ENCODE measurements at places on chromosomes 5 and 9.

GRCh38 chr9:127518091-127518856 is 67.0 kb downstream of the LRSAM1 start:
- no peak for DNase-seq

- DNase-seq = no peak
Measured at GRCh38 chr5:113226116-113226736, 208.6 kb downstream of the TSSK1B start.

DNA sequence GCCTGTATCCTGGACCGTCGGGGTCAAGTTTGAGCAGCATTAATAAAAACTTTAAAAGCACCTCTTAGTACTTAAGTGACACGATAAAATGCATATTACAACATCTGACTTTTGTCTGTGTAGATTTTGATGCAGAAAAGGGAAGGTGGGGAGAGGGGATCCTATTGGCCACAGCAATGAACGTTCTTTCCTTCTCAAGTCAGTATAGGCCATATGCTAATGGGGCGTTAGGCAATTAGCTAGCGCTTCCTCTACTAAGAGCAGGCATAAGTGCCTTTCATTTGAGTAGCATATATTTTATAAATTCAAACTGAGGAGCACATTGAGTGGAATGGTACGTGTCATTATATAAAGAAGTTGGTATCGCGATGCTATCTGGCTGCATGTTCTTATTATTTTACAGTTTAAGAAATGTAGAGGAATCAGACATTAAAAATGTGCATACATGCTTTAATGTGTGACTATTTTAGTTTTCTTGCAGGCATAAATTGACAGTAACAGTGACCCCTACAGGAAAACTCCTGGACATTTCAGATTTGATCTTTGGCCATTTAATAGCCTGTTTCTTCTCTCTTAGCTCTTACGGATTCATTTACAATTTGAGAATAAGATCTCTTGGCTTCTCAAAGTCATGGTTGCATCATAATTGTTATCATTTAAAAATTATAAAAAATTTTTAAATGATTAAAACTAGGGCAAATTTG is 1.1 kb upstream of the GNA14 start:
- DNase-seq = no peak

DNA sequence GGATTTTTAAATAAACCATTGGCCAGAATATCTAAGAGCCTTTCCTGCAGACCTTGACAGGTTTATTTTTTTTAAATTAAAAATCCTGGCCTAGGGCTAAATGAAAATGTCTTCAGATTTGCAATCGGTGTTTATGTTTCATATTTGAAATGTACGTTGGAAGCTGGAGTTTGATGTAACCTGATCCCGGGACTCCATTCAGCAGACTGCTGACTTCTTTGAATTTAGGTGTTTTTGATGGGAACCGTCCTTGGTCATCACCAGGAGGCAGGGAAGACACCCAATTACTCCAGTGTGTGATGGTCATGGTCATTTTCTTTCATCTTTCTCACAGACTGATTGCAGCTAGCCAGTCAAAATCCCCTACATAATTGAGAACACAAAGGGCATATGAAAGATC is 60.1 kb upstream of the BRINP1 start:
- no peak for DNase-seq

DNA sequence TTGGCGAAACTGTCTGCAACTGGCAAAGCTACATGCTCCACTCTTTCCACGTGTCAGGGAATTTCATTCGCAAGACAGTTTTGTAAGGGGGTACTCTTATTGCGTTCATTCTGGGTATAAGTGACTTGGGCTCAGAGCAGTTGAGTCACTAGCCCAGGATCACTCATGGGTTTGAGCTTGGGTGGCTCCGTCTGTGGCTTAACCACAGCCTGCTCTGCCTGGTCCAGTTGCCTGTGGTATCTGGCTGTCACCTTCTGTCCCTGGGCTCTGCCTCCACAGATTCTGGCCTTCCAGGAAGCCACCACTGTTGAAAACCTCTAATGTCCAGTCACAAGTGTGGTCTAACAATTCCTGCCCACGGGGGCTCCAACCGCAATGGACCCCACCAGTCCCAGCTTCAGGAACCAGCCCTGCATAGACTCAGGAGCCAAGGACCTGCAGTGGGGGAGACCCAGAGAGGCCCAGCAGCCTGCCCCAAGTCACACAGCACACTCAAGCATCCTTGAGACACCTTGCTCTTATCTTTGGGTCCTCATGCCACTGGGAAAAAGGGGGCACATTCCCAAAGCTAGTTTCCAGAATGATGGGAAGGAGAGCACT is 10.4 kb downstream of the KIF12 start:
- DNase-seq = no peak

- no peak for DNase-seq
Measured at GRCh38 chr9:124783830-124784229, 6.9 kb downstream of the OLFML2A start.

DNA sequence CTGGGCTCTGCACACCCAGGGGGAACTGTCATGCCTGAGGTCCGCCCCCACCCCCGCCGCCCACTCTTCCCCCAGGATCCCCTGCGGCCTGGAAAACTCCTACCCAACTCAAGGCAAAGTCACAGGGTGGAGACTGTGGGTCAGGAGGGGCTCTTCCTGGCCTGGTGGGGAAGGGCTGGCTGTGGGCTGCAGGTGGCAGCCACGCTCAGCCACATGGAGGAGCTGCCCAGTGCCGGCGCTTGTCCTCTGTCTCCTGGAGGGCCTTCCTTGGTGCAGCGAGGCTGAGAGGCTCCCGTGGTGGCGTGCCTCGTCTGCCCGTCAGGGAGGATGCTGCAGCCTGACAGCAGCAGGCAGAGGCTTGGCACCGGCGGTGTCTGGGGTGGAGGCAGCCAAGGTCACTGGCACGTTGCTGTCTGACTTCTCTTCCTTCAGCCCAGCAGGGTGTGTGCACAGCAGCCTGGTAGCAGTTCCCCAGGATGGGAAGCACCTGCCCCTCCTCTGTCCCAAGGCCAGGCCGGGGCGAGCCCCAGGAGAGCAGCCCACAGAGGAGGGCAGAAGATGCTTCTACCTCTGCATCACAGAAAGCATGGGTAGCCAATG is 78.1 kb downstream of the ADAMTS2 start:
- no peak for DNase-seq

DNA sequence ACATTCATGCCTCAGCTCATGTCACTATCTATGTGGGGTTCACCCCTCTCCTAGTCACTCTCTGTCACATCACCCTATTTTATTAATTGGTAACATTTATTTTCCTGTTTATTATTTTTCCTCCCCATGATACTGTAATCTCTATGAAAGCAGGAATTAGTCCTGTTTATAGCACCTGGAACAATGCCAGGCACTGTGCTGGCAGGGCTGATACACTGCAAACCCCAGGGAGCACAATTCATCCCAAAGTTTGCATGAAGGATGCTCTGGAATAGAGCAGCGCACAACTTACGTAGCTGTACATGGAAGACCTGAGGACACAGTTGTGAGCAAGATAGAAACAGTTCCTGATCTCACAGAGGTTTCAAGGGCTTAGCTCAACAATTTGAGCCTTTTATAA is 103.2 kb downstream of the NSG2 start:
- DNase-seq = no peak

- peak; percentile 1 for DNase-seq
Measured at GRCh38 chr5:29277642-29278041, 1915.8 kb upstream of the CDH6 start.

DNA sequence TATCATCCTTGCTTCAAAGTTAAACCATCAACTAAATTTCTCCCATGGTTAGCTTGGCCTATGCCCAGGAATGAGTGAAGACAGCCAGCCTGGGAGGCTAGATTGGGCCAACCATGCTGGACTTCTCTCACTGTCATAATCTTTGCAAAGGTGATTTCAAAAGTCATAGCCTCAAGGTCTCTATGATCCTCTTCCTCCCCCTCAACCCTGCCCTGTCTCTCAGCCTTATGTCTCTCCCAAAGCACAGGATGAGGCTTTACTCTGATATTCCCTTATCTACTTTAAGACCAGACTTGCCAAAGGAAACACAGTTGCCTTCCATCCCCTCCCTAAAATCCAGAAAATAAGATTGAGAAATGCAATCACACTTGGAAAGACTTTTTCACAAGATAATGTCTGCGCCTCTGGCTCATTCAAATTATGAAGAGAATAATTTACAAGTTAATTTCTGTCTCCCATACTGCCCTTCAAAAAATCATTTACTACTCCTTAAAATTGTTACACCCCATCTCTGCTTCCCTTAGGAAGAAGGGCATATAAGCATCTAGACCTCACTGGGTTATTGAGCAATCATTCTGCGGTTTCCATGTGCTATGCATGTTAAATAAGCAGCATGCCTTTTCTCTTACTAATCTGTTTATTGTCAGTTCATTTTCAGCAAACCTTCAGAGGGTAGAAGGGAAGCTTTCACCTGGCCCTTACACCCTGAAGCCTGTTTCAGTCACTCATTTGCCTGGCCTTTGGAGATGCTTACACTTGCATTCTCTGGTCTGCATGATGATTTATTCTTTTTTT is 113.8 kb upstream of the ANKRD55 start:
- no peak for DNase-seq

- DNase-seq = no peak
Measured at GRCh38 chr5:88824892-88825583, 57.9 kb downstream of the MEF2C start.

GRCh38 chr9:122099271-122099869 is 6.3 kb upstream of the TTLL11 start:
- peak; percentile 78 for DNase-seq

- no peak for DNase-seq
Measured at GRCh38 chr5:169094586-169095409, 206.1 kb downstream of the SLIT3 start.

- DNase-seq = no peak
Measured at GRCh38 chr5:122805481-122805880, 30.6 kb downstream of the SNX2 start.

DNA sequence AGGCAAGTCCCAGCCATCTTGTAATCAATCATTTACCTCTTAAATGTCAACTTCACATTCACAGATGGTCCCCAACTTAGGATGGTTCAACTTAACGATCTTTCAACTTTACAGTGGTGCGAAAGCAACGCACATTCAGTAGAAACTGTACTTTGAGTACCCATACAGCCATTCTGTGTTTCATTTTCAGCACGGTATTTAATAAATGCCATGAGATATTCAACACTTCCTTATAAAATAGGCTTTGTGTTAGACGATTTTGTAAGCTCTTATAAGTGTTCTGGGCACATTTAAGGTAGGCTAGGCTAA is 47.1 kb upstream of the ANGPTL2 start:
- DNase-seq = no peak

DNA sequence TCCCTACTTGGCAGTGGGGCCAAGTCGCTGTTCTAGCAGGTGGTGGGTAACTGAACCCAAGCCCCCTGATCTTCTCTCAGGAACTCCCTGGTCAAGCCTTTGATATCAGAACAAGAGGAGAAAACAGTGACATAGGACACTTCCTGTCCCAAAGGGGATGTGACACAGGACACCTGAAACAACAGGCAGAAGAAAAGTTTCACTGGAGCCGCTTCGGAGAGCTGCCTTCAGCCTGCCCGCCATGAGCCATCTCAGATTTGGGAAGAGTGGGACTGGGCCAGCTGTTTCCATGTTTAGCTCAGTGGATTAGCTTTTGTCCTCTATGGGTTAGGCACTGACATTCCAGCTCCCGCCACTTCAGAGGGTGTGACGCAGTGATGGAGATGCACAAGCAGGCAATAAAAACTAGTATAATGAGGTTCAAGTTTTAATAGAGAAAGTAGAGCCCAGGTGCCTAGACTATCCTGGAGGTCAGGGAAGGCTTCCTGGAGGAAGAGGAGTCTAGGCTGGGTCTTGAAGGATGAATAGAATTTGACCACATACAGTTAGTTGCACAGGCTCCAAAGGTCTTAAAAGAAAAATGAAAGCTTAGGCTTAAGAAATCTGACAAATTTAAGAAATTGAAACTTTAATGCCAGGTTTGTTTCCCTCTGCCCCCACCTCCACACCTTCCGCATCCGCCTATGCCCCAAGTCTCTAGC is 104.1 kb upstream of the SPRY4 start:
- DNase-seq = no peak

DNA sequence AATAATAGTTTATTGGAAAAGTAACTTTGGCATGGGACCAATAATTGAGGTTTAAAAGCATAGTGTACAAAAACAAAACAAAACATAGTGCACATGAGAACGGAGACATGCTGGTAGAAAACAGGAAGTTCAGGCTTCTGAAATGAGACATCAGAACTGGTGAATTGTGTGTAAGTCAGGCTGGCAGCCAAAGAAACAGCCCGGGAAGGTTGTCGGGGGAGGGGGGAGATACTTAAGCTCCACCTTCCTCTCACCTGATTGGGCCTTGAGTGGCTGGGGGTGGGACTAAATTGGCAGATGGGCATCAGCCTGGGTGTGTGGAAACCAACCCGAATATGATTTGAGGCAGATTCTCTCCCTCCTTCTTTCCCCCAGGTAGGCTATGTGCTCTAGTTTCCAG is 256.3 kb downstream of the SMARCA2 start:
- DNase-seq = no peak

GRCh38 chr9:108575276-108575675 is 280.5 kb downstream of the ACTL7B start:
- DNase-seq = no peak

DNA sequence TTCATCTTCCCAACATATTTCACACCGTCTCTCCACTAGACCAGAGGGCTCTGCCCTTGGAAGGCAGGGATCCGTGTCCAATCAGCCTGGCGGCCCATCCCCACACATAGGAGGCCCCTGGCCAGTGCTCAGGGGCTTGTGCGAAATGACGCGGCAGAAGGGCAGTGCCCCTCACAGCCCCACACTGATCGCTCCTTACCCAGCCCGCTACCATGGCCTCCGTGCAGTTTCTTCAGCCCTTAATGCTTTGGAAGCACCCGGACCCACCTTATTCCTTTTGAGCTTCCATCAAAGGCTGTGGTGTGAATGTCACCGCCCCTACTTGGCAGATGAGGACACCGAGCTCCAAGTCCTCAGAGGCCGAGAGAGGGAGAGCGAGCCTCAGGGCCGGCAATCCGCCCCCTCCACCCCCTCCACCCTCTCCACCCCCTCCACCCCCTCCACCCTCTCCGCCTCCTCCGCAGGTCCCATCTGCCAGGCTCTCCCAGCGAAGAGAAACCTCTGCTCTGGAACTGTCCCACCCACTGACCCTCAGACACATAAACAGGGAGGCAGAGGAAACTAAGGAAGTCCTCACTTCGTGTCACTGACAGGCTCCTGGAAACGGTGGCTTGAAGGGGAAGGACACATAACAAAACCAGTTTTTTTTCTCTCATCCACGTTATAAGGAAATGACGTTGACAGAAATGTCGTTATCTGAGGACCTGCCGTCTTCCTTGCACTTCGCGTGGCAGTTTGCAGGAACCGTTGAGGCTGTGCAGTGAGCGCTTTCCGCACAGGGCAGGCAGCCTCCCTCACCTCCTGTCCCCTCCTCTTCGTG is 13.9 kb downstream of the QSOX2 start:
- DNase-seq = no peak

GRCh38 chr5:163529698-163530097 is 24.3 kb downstream of the MAT2B start:
- no peak for DNase-seq

GRCh38 chr9:136653323-136654079 is 9.2 kb upstream of the EGFL7 start:
- DNase-seq = no peak

DNA sequence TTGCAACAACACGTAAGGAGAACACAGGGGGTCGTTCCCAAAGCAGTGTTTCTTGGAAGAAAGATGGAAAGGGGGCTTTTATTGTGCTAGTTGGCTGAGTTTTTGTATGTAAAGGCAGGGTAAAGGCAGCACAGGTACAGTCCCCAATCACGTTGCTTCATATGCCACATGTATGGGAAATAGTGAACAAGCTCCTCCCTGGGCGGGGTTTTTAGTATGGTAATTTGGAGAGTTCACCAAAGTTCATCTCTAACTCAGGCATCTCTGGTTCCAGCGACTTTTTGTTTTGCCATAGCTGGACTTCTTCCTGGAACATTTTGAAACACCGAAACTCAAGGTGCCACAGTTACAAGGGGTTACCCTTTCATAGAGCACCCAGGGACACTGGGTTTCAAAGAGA is 133.9 kb downstream of the CAAP1 start:
- no peak for DNase-seq

Data from left kidney (tissue), 8 donors.